ENCODE measurements at places on chromosomes 12 and 14.

- no peak for DNase-seq
Measured at GRCh38 chr14:33676135-33676566, 274.7 kb downstream of the EGLN3 start.

DNA sequence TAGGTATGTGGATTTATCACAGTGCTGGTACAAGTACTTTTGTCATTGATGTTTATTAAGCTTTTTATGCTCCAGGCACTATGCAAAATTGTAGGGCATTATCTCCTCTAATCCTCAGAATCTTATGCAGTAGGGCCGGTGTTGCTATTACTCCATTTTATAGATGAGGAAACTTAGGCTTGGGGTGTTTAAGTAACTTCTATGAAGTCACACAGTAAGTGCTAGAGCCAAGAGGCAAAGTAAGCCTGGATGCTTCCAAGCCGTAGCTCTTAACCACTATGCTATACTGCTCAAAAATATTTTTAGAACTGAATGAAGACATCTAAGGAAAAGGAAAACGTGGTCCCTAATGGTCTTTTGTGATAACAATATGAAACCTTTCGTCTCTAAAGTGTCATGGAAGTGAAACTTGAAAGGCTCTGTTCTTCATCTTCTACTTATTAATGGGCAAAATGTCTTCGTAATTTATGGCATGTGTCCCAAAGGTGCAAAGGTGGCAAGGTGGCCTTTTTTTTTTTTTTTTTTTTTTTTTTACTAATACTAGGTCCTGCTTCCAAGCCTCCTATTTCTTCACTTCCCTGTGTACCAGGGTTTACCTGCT is 85.2 kb downstream of the ETV6 start:
- no peak for DNase-seq

DNA sequence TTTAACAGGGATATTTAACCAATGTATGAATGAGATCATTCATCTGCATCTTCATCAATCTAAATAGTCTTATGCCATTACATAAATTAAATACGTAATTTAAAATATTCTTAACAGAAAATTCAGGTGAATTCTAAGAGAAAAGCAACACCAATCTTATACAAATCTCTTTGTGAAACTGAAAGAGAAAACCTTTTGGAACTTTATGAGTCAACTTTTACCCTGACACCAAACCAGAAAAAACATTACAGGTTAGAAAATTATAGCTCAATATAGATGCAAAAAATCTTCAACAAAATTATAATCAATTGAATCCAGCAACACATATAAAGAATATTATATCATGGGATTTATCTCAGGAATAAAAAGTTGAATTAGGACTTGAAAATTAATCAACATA is 3.4 kb downstream of the GLIPR1L1 start:
- no peak for DNase-seq

DNA sequence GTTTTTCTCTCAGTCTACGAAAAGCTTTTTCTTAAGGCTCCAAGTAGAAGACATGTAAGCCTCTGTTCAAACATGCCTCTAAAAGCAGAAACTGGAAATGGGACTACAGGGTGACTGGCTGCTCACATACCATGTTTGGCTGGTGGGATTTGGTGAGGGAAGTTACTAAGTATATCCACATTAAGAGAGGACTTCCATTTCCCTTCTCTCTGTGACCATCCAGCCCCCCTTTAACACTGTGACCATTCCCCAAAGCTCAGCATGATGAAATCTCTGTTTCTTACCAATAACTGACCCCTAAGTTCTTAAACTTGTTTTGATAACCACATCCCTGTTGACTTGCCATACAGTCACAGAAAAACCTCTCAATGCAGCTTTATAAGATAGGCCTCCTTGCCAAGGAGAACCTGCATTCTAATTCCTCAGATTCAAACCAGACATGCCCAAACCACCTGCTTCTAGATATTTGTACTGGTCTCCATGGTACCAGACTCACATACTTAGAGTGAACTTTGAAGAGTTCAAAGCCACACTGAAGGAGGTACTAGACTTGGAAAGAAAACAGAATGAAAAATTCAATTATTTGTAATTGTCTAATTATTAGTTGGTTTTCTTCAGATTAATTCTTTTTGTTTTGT is 102.2 kb downstream of the VEZT start:
- no peak for DNase-seq

- DNase-seq, result no peak
Measured at GRCh38 chr12:21678959-21679358, 21.3 kb upstream of the LDHB start.

DNA sequence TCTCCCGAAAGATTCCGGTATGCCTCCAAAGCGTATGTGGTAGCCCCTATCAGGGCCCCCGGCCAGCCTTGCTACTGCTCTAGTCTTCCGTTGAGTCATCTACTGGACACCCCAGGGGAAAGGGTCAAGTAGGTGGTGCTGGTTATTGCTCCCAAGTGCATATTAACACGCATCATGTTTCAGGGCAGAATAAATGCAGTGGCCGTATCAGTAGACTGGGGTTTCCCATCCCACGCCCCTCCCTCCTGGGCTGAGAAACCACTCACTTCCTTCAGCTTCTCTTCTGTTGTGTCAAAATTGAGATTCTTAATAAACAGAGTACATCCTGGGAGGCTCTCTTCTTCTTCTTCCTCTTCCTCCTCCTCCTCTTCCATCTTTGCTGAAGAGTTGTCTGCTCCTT is 39.3 kb downstream of the RBM19 start:
- no peak for DNase-seq

DNA sequence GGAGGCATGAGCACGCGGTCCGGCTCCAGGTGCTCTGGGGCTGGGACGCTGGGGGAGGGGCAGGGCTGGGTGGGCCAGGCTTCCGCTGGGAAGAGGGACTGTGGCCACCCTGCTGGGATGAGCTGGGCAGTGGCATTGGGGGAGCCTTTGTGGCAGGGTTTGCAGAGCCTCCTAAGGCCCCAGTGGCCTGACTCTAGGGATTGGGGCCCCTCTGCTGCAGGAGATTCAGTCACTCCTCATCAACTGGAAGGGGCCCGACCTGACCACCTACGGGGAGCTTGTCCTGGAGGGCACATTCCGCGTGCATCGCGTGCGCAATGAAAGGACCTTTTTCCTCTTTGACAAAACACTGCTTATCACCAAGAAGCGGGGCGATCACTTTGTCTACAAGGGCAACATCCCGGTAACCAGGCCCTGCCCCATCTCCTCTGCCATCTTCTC is 26.9 kb downstream of the PLEKHG3 start:
- no peak for DNase-seq

- no peak for DNase-seq
Measured at GRCh38 chr12:9808504-9808903, 18.8 kb upstream of the KLRF1 start.

DNA sequence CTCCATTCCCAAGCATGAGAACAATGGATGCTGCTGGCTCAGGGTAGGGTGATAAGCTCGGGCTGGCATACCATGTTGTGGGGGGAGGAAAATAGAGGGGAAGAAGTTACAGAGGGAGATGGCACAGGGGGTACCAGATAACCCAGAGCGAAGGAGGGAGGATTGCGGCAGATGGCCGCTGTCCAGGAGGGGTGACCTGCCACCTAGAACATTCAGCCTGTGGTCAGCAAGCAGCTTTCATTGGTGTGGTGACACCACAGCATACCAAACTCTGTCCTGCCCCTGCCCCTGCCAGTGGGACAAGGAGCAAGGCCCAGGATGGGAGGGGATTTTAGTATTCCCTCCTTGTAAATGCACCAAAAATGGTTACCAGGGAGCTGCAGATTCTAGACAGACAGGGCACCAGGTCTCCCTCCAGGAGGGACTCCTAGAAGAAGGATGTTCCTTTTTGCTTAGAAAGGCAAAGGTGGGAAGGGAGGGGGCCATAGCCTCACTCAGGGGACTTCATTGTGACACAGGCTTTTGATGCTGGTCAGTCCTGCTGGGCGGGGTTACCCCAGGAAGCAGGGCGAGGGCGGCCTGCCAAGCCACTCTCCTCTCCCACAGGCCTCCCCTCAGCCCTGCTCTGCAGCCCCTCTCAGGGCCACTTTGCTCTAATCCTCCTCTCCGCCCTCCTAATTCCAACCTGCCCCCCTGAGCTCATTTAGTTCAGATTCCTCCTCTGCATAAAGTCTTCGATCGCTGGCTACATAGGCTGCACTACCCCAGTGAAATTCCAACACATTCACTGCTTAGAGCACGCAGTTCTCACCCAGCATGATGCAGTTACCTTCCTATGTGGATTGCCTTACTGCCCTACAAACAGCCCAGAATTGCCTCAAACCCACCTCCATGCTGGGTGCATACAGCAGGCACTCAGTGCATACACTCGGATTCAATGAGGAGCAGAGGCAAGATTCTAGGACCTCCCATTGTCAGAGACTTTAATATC is 36.0 kb upstream of the PLEKHG6 start:
- no peak for DNase-seq

- DNase-seq, result no peak
Measured at GRCh38 chr14:80679273-80679672, 262.3 kb downstream of the CEP128 start.

GRCh38 chr12:92408072-92408900 is 262.6 kb upstream of the BTG1 start:
- DNase-seq, result no peak

DNA sequence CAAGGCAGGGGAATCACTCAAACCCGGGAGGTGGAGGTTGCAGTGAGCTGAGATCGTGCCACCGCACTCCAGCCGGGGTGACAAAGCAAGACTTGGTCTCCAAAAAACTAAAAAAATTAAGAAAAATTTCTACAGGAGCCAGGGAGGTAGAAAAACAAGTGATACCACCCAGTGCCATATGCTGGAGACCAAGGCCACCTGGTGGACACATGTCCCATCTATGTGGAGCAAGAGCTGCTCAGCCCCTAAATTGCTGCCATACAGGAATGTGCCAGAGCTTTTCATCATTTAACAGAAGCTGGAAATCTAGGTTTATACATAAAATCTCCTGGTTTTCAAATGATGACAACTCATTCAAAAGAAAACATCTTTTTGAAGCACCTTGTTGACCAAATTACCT is 61.4 kb upstream of the ELK3 start:
- no peak for DNase-seq

GRCh38 chr12:108253540-108253939 is 85.6 kb downstream of the CMKLR1 start:
- DNase-seq, result no peak

GRCh38 chr12:124536641-124537040 is 30.8 kb downstream of the NCOR2 start:
- no peak for DNase-seq

DNA sequence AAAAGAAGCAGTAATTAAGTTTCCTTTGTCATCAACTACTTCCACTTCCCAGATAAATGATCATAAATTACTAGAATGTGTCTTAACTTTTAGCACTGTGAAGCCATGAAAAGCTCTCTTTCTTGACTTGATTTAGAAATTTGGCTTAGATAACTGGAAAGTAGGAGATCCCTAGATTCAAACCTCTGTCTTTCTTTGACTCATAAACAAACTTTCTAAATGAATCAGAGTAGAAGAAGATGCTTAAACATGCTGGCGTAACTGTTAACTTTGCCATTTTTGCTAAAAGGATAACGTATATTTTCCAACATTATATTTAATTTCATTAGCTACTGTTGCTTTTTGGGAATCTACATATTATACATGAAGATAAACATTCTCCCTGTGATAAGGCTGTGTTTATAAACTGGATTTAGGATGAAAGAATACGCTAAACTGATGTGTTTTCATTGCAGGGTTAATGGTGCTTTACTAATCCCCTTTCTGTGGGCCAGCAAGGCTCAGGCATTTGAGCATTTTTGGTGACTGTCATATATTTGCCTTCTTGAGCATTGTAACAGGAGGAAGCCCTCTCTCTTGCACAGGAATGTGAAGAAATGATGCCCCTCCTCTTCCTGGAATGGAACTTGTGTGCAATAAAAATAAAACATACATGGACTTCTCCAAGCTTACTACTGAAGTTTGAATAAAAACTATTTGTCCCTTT is 301.4 kb downstream of the BMP4 start:
- DNase-seq, result no peak

- DNase-seq, result no peak
Measured at GRCh38 chr12:32072102-32072501, 34.5 kb upstream of the BICD1 start.

Measured in activated T-helper 1 cell treated with Interleukin-2 at 50 U/mL for 16 hours (primary cell).